Fibroblast of lung (primary cell): ENCODE measurements at places on chromosomes 3 and 15.

DNA sequence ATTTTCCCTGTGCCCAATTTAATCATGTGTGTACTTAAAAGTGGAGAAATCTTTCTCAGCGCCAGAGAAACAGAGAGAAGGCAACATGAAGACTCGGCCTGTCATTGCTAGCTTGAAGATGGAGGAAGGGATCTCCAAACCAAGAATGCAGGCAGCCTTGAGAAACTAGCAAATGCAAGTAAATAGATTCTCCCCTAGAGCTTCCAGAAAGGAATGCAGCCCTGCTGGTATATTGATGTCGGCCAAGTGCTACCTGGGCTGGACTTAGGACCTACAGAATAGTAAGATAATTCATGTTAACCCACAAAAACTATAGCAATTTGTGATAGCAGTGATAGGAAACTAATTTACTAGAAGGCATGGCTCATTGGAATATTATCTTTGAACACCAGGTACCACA is 150.9 kb upstream of the ABI3BP start:
- no peak for DNase-seq

DNA sequence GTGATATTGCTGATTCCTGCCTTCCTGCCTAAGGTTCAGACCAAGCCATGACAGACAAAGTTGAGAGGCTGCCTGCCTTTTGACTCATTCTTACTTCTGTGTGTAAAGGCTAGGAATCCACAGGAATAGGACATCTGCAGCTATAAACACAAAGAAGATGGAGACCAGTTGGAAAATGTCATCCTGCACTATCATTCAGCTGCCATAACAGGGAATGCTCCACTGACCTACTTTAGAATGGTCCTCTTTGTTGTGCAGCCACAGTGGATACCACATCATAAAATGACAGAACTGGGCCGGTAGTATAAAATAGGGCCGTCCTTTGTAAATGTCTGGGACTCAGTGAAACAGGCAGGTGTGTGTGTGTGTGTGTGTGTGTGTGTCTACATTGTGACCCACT is 75.1 kb downstream of the STAC start:
- no peak for DNase-seq

GRCh38 chr3:146065573-146066006 is 95.4 kb downstream of the PLOD2 start:
- peak; percentile 88 for DNase-seq

DNA sequence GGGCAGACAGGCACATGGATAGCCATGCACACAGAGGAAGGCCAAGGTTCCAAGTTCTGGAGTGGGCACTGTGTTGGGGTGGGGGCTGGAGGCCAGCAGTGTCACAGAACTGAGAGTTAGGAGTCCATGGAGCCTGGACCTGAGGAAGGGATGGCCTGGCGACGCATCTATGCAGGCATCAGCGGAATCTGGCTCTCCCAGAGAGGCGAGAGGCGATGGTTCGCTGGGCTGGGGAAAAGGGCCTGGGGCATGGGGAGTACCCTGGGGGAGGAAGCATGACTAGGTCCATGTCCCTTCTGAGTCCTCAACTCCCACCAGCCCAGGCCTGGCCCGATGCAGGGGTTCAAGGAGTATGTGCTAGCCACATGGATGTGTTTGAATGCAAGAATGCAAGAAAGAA is 192.8 kb upstream of the LINGO1 start:
- no peak for DNase-seq

DNA sequence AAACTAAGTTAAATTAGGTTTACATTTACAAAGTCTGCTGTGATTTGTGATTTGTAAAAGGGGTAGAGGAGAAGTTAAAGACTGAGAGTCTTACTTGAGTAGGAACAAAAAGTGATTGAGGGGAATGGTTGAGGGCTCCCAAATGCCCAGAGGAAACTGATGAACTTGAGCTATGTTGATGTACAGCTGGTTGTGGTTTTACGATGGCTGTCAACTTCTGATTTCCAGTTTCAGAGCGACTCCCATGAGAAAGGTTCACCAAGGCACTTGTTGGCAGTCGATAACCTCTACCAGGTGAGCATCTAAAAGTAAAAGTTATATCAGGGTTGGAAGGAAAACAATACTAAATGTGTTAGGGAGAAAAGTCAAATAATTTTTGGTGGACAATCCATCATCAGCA is 91.0 kb downstream of the XRN1 start:
- DNase-seq: no peak
